CD4-positive, alpha-beta T cell treated with Interleukin-6 for 4 hours (primary cell): ENCODE measurements at places on chromosomes 7 and 10.

DNA sequence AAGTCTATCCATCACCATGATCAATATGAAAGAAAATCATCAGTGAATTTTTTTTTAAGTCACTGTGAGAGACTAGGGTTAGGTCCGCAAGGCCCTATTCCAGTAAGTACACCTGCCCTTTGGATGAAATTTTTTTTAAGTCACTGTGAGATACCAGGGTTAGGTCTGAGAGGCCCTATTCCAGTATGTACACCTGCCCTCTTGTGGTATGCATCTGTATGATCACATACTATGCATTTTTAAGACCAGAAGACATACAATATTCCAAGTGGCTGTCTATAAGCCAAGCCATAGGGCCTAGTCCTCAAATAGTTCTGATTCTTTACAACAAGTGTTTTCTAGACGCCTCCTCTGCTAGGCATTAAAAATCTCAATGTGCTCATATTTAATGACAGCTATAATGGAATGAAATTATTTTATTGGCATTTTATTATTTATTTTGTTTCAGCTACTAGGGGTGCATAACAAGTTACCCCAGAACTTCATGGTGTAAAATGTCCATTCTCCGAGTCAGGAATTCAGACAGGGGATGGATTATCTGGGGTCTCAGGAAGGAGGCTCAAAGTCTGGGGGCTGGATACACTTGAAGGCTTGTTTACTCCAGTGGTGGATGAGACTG is 53.1 kb downstream of the TEX36 start:
- no peak for DNase-seq

GRCh38 chr7:33885290-33886148 is 19.8 kb upstream of the BMPER start:
- no peak for DNase-seq

- no peak for DNase-seq
These were observed 174.8 kb upstream of the AGR3 start for GRCh38 chr7:17056491-17057142.

DNA sequence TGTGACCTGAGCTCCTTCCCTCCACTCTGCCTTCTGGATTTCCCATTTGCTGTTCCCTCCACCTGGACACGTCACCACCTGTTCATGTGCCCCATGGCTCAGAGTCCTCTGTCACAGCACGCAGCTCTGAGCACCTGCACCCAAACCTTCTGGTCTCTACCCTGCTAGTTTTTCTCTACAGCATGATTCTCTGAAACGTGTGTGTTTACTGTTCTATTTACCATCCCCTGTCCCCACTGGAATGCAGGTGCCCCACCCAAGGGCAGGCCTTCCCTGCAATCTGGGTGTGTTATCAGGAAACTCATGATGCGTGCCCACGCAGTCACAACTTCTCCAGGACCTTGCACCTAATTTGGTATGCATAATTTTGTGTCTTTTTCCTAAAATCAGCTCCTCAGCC is 284.4 kb upstream of the IGFBP3 start:
- DNase-seq, result no peak

DNA sequence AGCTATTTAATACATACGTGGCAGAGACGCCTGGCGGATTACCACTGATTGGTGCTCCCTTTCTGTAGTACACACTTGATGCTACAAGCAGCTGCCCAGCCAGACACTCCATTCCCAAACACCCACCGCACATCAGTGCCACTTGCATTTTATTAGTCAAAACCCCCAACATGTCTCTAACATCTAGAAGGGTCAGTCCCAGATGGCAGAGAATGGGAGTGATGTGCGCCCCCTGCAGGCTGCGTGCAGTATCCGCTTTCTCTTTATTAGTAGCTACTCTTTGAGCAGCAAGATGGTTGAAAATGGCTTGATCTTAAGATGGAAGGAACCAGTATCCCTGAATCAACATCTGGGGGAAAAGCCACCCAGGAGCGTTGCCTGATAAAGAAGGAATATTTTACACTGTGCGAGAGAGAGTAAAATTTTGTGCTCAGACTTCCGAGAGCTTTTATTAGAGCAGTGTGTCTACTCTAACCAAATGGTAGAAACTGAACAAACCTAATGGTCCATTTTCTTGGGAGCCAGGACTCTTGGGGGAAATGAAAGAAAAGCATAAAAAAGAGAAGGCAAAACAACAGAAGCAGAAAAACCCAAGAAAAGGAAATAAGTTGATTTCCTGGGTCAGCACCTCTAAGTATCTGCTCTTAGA is 78.3 kb downstream of the ST8SIA6 start:
- peak; percentile 19 for DNase-seq

GRCh38 chr7:156000601-156001396 is 188.5 kb upstream of the SHH start:
- DNase-seq, result no peak

- DNase-seq, result no peak
These were observed 103.5 kb upstream of the FAM3C start for GRCh38 chr7:121499624-121500023.

DNA sequence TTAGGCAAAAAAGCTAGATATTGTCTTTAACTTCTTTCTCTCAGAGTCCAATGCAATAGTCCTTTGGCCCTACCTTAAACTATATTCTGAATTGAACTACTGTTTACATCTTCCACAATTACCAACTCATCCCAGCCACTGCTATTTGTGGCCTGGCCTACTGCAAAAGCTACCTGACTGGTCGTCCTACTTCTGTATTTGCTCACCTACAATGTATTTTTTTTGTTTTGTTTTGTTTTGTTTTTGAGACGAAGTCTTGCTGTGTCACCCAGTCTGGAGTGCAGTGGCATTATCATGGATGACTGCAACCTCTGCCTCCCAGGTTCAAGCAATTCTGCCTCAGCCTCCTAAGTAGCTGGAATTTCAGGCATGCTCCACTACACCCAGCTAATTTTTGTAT is 51.2 kb downstream of the ARL4A start:
- no peak for DNase-seq

GRCh38 chr7:28922624-28923331 is 35.4 kb downstream of the TRIL start:
- DNase-seq, result peak; percentile 74

DNA sequence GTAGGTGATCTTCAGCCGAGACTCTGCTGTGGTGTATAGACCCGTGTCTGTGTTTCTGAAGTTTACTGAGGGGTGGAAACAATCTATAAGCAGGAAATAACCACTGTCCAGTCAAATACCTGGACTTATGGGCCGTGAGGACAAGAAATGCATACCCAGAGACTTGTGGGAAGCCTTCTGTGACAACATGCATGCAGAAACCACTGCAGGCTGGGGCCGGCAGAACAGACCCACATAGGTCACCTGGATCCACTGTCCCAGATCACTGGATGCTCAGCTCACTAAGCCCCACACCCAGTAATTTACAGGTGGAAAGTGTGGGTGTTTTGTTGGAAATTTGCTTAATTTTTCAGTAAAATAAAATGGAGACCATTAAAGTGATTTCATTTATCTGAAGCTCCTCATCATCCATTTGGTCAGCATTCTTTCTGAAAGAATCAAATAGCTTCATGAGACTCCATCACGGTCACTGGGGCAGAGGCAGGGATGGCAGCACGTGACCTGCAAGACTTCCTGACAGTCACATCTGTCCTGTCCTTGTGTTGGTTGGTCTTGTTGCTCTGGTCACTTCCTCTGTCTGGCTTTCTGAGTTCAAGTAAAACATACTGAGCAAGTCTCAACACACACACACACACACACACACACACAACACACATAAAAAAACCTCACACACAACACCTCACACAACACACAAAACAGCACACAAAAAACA is 108.3 kb downstream of the TNS3 start:
- DNase-seq, result no peak

DNA sequence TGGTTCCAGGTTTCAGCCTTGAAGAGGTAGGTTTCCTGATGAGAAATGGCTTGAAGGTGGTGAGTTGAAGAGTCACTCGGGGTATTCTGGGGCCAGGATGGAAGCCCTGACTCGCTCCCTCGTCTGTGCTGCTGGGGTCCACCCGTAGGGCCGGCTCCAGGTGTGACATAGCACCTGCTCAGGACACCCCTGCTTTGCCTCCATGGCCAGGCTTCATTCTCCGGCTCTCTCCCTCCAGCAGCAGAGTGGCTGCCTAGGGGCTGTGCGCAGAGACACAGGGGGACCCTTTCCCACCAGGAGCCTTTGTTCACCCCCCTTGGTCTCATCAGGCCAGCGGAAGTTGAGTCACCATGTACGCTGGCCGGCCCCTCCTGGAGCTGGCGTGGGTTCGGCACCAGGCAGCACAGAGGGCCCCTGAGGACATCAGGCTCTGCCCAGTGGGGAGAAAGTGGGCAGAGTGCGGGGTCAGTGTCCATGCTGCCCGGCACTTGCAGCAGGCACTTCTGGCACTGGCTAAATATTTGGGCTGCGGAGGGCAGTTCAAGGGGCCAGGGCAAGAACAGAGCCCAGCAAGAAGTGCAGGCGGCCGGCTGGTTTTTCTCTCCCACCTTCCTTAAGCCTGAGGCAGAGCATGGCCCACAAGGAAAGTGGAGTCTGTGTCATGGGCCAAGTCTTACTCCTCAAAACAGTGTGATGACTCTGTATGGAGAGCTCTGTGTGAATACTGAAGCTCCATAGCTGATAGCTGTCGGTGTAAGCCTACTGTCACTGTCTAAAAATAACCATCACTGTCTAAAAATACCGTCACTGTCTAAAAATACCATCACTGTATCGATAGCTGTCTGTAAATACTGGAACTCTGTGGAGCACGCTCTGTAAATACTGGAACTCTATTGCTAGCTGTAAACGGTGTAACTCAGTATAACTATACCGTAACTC is 3.7 kb upstream of the PRKAR1B start:
- no peak for DNase-seq

GRCh38 chr10:5776881-5777197 is 36.4 kb downstream of the GDI2 start:
- no peak for DNase-seq

DNA sequence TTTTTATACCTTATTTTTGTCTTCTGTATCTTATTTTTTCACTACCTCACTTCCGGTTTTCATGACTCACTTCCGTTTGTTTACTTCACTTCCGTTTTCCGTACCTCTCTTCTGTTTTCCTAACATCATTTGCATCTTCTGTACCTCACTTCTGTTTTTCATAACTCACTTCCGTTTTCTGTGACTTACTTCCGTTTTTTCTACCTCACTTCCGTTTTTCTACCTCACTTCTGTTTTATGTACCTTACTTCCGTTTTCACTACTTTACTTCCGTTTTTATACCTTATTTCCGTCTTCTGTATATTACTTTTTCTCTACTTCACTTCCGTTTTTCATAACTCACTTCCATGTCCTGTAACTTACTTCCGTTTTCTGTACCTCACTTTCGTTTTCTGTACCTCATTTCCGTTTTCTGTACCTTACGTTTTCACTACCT is 492.5 kb upstream of the AKR1E2 start:
- DNase-seq, result no peak
